NCI-H2171 (cell line): ENCODE measurements at places on chromosomes 12 and 14.

- DNase-seq: no peak
Observed at GRCh38 chr12:12899530-12900380, 8.4 kb downstream of the GPRC5A start.

GRCh38 chr14:89291351-89291940 is 125.6 kb downstream of the FOXN3 start:
- DNase-seq: no peak

DNA sequence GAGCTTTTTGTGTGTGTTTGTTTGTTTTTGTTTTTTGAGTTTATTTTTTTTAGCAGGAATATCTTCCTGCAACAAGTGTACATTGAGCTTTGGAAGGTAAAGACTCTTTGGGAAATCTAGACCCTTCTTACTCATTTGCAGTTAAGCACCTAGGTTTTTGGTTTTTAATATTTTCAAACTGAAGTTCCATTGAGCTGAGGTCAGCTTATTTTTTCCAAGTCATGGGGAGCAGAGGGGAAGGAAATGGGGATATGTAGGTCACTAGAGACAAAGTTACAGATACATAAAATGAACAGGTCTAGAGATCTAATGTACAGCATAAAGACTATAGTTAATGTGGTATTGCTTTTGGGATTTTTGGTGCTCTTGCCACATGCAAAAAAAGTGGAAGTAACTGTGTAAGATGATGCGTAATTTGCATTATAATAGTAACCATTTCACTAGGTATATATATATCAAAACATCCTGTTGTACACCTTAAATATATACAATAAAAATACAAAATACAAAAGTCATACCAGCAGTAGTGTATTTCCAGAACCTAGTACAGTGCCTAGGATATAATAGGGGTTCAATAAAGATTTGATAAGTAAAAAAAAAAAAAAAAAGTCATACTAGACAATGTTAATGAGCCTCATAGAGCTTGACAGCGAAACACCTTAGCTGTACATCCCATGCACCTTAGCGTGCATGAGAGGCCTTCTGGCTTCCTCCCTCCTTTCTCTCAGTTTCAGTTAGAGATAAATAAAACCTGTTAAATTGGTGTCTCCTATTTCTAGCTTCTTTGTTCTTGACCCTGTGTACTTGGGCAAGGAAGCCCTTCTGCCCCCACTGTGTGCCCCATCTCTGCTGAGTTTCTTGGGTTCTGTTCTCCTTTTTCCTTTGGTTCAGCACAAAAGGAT is 22.7 kb downstream of the CGRRF1 start:
- DNase-seq: no peak

- DNase-seq: no peak
Observed at GRCh38 chr12:26817183-26817591, 15.8 kb downstream of the ITPR2 start.

DNA sequence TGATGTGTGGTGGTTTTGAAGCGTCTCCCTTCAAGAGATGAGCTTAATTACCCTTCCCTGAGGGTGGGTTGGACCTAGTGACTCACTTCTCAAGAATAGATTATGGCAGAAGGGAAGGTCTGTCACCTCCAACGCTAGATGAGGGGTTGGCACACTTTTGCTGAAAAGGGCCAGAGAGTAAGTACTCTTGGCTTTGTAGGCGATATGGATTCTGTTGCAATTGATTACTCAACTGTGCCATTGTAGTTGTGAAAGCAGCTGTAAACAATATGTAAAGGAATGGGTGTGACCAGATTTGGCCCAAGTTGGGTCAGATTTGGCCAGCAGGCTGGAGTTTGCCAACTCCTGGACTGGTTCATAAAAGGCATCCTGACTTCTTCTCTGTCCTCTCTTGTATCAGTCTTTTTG is 53.3 kb downstream of the SMIM41 start:
- DNase-seq: no peak

DNA sequence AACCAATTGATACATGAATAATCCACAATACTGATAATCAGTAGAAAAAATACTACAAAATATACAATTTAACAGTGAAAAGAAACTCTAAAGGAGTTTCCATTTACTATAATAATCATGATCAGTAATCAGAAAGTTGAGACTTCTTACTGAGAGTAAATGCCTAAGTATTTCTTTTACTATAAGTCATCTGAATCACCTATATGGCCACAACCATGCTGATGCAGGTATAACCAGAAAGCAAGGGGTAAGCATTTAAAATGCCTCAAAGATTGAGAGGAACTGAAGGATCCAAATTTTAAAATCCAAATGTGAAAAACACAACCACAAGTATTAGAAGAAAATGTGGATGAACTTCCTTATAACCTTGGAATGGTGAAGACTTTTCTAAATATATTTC is 23.4 kb downstream of the CDK17 start:
- no peak for DNase-seq

DNA sequence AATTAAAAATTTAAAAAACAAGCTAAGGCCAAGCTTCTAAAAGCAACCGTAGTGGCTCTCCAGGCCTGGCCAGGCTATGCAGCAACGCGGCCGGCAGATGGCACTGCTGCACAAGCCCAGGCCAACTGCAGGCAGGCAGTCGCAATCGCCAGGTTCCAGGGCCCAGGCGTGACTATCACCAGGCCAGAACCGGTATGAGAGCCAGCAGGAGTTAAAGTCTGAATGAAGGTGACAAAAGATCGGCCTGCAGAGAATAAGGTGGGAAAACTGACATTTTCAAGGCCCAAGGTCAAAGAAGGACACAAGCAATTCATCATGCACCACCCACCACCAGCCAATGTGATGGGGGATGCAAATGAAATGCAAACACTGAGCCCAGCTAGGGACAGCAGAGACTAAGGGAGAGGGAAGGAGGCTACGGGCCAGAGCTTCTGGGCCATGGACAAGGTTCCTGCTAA is 43.6 kb upstream of the ANO2 start:
- peak; percentile 81 for DNase-seq

DNA sequence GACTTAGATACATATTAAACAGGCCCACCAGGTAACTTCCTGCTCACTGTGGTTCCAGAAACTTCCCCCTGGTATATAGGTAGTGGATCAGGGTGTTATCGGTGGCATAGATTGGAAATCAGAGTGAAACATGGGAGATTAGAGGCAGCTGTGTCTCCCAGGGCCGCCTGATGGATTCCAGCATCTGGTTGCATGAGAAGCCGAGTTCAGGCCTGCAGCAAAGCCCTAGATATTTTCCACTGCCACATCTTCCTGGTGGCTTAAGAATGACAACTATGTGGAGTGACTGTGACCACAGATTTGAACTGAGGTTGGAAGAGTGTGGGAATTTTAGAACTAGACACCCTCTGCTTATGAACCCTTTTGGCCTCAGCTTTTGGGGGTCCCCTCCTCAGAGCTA is 184.8 kb upstream of the NTF3 start:
- DNase-seq: no peak

GRCh38 chr12:15701206-15701605 is 88.0 kb downstream of the EPS8 start:
- no peak for DNase-seq

GRCh38 chr12:24404086-24404815 is 454.8 kb upstream of the SOX5 start:
- DNase-seq: no peak

DNA sequence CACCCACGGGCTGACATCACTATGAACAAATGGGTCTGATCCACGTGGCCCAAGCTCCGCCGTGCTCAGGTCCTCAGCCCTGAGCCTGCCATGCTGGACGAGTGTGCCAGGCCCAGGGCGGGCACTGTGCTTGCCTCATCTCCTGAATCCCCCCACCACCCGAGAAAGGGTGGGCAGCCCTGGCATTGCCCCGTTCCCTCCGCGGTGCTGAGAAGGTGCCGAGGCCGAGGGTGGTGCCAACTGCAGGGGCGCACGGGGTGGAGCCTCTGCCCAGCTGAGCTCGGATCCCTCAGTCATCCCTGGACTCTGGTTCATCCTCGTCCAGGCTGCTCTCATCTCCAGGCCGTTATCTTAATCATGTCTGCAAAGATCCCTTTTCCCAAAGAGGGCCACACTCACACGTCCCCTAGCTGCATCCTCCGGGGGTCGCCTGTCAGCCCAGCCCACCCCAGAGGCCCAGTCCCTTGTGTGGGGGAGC is 60.6 kb downstream of the NOC4L start:
- DNase-seq: no peak

- DNase-seq: no peak
Observed at GRCh38 chr14:69848903-69849391, 30.3 kb upstream of the SMOC1 start.

- DNase-seq: no peak
Observed at GRCh38 chr14:90731487-90731886, 84.7 kb downstream of the TTC7B start.

DNA sequence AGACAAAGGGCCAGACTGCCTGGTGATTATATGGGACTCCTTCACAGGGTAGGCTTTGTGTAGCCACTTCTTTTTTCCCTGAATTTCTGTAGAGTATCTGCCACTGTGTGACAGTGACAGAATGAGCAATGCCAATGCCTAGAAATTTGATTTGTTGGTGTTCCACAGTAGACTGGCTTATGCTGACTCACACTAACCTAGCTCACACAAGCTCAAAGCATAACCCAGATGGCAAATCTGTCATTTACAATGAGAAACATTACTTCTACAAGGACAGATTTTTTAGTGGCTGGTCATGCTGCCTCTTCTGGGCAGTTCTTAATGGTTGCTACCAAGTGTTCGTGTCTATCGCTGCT is 15.9 kb downstream of the CFAP251 start:
- DNase-seq: no peak
